ENCODE measurements at places on chromosomes 4 and X.

- DNase-seq: no peak
Measured at GRCh38 chr4:146522869-146523205, 1.1 kb upstream of the SLC10A7 start.

- no peak for DNase-seq
Measured at GRCh38 chr4:83906561-83906960, 370.7 kb downstream of the GPAT3 start.

- DNase-seq: no peak
Measured at GRCh38 chr4:148757171-148757570, 315.0 kb upstream of the NR3C2 start.

GRCh38 chr4:103397541-103397940, 199.4 kb upstream of the CENPE start:
- no peak for DNase-seq

DNA sequence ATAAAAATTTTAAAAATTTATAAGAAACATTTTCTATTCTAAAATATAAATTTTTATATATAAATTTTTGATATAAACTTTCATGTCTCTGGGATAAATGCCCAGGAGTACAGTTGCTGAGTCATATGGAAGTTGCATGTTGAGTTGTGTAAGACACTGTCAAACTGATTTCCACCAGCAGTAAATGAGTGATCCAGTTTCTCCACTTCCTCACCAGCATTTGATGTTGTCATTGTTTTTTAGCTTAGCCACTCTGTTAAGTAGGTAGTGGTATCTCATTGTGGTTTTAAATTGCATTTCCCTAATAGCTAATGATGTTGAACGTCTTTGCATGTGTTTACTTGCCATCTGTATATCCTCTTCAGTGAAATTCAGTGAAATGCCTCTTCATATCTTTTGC, 66.5 kb downstream of the MAMLD1 start:
- DNase-seq: no peak

- no peak for DNase-seq
Measured at GRCh38 chrX:118872102-118872566, 48.5 kb downstream of the ZCCHC12 start.

GRCh38 chr4:7198440-7199128, 6.2 kb downstream of the SORCS2 start:
- no peak for DNase-seq

DNA sequence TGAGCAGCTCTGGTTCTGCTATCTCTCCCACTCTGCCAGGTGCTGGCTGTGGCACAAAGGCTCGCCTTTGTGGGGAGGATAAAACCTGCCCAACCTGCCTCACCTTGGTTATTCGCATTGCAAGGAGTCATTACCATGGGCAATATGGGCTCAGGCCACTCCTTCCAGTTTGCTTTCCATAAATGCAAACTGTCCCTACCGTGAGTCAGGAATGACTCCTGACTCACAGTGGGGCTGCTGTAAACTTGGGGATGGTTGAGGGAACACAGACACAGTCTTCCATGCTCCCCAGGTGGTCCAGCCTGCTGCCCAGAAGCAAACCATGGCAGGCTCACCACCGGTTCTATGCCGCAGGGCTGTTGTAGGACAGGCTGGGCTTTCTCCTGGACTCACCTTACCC, 36.1 kb downstream of the COQ2 start:
- DNase-seq: no peak

GRCh38 chr4:127523369-127523768, 109.4 kb upstream of the INTU start:
- no peak for DNase-seq

DNA sequence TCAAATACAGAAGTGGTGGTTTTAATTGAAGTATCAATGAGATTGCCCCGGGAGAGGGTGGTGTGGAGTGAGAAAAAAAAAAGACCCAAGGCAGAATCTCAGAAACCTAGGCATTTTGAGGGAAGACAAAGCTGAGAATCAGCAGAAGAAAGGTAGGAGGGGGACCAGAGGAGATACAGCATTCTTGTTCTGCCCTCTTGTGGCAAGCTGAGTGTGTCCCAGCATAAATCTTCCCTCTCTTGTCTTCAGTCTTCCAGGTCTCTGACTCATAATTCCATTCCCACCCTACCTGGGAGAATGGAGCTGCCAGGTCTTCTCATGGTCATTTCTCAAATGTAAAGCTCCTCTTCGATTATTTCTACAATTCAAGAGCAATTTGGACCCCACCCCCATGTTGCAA, 32.7 kb upstream of the MAGED1 start:
- DNase-seq: no peak

All from Peyer's patch (tissue), 4 donors.